ENCODE measurements at places on chromosomes 16 and 17.

DNA sequence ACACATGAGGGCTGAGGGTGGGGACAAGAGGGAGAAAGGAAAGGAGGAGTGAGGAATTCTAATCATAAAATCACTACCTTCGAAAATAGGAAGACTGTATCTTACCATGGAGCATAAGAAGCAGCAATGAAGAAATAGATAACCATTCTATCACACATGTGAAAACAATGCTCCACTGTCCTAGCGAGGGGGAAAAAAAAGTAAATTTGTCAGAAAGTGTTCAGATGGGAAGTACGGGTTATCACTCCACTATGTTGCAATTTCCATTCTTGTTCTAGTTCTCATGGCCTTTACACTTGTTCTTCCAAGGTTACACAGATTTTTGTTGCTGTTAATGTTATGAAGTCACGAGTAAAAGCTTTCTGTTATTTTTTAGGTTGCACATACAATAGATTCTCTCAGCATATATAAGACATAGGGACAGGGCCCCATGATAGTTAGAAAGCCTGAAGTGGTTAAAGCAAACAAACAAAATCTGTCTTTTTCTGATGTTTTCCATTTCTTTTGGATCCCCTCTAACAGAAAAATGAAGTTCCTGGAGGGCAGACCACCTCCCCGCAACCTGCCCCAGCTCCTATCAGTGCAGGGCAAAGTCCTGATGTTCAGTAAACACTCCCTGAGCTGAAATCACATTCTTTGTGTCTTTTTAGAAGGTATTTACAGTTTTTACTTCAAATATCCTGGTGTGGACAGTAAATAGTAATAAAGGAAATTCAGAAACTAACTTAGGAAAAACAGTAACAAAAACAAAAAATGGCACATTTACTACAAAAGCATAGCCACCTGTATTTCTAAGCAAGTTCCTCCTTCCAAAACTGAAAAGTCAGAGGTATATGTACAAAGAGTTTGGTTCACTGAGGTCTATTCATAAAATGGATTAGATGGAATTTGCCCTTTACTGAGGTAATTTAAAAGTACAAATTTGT, 13.7 kb downstream of the MMD start:
- DNase-seq = no peak

DNA sequence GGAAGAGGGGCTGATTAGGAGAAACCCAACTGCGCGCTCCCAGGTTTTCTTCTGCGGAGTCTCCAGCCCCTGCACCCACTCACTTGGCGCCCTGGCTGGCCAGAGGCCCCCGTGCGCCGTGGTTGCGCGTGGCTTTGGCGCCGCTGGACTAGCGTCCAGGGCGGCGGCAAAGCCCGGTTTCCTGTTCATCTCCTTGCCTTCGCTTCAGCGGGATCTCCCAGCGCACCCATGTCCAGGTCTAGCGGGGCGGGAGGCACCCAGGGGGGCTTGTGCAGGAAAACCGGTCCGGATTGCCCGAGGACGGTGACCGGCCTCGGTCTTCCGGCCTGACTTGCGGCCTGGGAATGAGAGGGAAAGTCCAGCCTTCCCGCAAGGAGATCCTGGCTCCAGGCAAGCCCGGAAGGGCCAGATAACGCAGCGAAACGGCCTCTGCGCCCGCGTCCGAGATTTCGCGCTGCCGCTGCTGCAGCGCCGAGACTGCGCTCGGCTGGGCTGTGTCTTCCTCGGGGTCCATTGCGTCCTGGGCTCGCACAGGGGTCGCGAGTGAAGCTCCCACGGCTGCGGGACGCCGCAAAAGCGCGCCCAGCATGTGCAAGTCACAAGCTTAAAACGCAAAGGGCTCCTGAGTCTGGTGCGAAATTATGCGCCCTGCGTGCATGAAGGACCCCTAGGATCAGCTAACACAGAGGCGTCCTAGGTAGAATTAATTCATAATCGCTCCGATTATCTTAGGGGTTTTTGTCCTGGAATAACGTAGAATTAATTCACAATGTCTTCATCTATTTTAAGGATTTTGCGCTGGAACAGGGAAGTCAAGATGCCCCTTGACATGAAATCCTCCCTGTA, 5.7 kb downstream of the FOXF1 start:
- no peak for DNase-seq

GRCh38 chr16:11915114-11915643, 577 bp downstream of the GSPT1 start:
- peak; percentile 53 for DNase-seq

DNA sequence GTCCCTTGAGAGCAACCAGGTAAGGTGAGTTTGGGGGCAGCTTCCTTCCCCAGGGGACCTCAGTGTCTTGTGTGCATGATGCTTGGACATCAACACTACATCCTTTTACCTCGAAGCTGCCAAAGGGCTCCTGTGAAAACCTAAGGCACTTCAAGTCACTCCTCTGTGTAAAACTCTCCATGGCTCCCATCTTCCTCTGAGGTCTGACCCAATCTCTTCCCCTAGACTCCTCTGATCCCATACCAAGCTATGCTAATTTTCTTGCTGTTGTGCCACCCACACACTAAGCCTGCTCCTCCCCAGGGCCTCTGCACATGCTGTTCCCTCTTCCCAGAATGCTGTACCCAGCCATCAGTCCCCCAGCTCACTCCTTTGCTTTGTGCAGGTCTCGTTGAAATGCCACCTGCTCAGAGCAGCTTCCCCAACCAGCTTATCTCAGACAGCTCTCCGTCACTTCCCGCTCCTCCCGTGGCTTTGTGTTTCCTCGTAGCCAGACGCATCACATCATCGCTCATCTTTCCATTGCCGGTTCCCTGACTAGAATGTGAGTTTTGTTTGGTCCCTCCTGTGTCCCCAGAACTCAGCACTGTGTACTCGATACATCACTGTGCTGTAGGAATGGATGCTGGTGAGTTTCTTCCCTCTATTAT, 78.4 kb downstream of the CNGB1 start:
- no peak for DNase-seq

DNA sequence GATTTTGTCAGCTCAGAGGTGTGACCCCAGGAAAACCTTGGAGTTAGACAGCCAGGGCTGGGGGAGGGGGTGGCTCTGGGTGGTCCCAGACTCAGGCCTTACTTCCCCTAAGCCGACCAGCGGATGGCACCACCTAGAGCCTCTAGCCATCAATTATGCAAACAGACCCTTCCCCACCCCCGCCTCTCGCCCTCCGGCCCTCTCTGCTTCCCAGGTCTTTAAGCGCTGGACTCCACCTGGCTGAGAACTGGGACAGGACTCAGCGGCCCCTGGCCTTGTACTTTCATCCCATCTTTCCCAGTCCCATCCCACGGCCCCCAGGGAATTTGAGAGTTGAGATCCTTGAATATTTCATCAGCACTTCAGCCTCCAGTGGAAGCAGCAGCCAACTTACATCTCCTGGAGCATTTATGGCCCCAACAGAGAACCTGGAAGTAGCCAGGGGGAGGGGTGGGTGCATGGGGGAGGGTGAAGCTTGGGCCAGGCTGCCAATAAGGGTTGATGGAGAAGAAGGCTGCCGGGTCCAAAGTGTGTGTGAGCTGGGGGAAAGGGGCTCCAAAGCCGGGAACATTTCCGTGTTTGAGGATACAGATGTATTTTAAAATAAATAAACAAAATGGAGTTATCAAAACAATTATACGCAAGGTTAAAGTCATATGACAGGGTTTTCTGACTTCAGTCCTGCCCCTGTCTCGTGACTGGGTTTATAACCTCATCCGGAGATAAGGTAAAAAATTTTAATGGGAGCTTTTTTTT, 7.5 kb upstream of the JUP start:
- no peak for DNase-seq

DNA sequence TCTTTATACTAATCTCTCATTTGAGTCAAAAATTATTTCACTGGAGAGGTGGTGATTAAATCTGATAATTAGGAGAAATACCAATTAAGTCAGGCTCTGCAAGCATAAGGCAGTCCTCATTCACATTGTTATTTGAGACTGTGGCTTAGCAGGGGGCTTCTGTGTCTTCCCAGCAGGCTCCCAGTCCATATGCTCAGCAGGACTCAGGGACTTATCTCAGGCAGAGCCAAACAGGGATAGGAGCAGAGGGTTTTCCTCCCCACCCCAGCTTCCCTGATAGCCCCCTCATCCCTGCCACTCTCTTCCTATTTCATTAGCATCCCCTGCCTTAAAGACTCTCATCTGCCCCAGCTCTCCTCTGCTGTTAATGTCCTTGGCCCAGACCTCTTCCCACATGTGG, 104.3 kb upstream of the DNAH9 start:
- no peak for DNase-seq

GRCh38 chr16:566475-567372, at the start of gene NHLRC4:
Gene NHLRC4, plus strand, starts transcription at chr16:567005. Its CDS starts 1,043 bp downstream, at chr16:568048.
- DNase-seq = peak; percentile 78

- DNase-seq = peak; percentile 47
Observed at GRCh38 chr17:81150377-81151077, 14.8 kb upstream of the PVALEF start.

- DNase-seq = peak; percentile 75
Observed at GRCh38 chr16:85168732-85169256, 56.5 kb upstream of the CIBAR2 start.

GRCh38 chr16:51916814-51917213, 630.1 kb downstream of the TOX3 start:
- DNase-seq = no peak

GRCh38 chr17:13140750-13141149, 122.9 kb upstream of the ELAC2 start:
- no peak for DNase-seq

- no peak for DNase-seq
Observed at GRCh38 chr16:85845266-85845665, 45.8 kb downstream of the COX4I1 start.

- no peak for DNase-seq
Observed at GRCh38 chr16:66485376-66485775, 58.3 kb downstream of the BEAN1 start.

DNA sequence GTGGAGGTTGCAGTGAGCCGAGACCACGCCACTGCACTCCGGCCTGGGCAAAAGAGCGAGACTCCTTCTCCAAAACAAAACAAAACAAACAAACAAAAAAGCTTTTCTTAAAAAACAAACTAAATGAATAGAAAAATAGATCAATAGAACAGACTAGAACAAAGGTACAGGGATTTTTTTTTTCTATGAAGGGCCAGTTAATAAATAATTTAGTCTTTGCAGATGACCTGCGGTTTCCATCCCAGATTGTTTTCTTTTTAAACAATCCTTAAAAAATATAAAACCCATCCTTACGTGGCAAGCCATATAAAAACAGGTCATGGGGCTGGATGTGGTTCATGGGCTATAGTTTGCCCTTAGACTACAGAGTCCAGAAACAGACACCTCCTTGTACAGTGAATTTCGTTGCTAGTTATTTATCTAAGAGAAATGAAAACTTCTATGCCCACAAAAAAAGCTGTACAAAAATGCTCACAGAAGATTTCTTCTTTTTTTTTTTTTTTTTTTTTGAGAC, 45.4 kb downstream of the CREBBP start:
- DNase-seq = no peak

DNA sequence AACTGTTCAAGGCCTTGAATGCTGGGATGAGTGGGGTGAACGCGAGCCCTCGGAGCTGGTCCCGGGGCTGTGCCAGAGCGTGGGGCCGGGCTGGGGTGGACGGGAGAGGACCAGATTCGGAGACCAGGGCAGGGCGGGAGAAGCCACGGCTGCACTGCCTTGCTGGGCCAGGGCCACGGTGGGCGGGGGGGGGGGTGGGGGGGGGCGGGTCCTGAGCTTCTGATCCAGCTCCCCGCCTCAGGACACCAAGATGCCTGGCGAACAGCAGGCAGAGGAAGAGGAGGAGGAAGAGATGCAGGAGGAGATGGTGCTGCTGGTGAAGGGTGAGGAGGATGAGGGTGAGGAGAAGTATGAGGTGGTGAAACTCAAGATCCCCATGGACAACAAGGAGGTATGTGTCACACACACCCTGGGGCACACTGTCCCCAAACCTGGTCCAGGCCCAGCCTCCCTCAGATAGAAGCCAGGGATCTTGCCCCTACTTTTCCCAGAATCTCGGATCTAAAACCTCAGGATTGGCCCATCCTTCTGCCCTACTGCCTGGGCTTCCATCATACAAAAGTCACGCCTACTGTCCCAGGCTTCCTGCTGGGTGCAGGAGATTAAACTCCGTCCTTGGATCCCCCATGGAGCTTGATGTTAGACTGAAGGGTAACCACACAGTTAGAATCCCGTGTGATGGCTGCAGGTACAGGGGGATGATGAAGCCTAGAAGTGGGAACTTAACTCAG, 563 bp downstream of the ZNF771 start:
- no peak for DNase-seq

DNA sequence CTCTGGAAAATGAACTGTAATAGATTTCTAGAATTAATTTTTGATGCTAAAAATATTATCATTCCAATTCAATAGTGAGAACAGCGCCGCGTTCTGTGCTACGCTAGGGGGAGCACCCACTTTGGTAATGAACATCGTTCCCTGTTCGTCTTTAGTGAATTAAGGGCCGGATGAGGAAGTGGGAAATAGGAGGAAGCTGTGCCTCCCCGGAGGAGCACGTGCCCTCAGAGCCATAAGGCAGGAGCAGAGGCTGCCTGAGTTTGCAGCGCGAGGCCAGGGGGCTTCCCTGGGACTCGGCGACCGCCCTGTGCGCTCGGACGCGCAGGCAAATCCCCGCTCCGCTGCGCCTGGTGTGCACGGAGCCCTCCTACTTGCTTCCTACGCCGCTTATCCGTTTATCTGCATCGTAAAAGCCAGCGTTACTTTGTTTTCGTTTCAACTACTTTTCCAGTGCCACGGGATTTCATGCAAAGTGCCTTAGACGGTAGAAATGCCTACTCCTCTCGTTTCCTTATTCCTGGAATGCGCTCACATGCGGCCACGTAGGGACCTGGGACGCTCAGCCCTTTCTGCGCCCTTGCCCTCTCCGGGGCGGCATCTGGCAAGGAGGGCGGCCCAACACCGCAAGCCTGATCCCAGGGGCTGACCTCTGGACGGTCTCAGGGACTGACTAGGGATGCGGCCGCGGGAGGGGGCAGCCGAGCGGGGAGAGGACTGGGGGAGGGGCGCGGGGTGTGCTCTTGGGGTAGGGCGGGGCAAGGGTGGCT, 76.4 kb downstream of the KCNJ12 start:
- DNase-seq = peak; percentile 40

DNA sequence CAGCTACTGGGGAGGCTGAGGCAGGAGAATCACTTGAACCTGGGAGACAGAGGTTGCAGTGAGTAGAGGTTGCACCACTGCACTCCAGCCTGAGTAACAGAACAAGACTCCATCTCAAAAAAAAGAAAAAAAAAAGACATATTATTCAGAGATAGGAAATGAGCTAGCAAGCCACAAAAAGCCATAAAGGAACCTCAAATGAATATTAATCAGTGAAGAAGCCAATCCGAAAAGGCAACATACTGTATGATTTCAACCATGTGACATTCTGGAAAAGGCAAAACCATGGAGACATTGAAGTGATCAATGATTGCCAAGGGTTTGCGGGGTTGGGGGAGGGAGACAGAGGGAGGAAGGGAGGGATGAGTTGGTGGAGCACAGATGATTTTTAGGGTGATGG, 8.4 kb upstream of the EXOC7 start:
- no peak for DNase-seq

All from heart right ventricle (tissue), 16 donors.